Activated CD4-positive, alpha-beta T cell treated with anti-CD3 and anti-CD28 coated beads for 1 hour (primary cell): ENCODE measurements at places on chromosomes 2 and 18.

DNA sequence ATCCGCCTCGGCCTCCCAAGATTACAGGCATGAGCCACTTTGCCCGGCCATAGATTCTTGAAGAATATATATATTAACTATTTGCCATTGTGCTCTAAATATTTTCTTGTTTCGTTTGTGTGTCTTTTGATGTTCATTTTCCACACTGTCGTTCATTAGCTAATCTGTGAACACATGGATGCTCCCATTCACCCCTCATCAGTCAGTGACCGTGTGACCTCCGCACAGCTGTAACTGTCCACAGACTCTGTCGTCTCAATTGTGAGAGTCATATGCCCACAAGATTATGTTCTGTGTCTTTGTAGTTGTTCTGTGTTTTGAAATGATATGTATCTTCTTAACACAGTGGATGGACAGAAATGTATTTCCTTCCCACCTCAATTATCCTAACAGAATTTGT is 29.6 kb downstream of the RAMP1 start:
- DNase-seq, result no peak

GRCh38 chr18:58552057-58552461 is 76.8 kb downstream of the ALPK2 start:
- no peak for DNase-seq

GRCh38 chr2:40428439-40428838 is 23.5 kb downstream of the SLC8A1 start:
- DNase-seq, result no peak

DNA sequence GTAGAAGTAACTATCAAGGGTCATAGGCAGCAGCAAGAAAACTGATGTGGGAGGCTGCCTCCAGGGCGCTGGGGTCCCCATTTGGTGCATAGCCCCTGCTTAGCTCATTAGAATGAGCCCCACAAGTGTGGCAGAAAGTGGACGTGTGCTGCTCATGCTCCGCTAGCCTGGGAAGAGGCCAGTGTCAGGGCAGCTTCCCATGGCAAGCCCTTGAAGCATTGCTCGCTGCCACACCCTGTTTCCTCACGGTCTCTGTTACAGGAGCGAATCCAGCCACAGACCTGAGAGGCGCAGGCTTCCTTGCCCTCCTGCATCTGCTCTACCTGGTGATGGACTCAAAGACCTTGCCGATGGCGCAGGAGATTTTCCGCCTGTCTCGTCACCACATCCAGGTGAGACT is 22.5 kb downstream of the ELMOD3 start:
- no peak for DNase-seq

- DNase-seq, result no peak
Measured at GRCh38 chr2:24237313-24237712, 62.5 kb downstream of the FAM228A start.

DNA sequence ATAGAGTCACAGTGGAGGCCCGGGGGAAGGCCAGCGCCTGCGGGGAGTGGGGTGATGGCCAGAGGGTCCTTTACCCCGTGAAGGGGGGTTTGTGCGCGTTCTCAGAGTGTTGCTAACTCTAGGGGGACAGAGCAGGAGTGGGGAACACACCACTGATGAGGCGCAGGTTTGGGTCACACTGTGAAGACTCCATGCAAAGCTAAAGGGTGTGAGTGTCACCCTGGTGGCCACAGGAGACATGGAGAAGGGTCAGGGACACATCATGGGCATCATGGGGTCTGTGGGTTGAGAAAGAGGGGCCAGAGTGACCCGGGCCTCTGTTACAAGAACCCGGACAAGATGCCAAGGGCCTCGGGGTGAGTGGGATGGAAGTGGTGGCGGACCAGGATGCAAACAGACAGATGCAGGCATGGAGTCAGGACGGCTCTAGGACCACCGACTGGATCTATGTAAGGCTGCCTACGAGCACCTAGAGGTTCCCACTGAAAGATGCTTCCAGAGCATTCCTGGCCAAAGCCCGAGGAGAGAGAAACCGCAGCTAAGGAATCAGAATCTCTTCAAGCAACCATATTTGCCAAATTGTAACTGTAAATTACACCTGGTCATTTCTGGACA is 84.3 kb downstream of the PXDN start:
- no peak for DNase-seq

DNA sequence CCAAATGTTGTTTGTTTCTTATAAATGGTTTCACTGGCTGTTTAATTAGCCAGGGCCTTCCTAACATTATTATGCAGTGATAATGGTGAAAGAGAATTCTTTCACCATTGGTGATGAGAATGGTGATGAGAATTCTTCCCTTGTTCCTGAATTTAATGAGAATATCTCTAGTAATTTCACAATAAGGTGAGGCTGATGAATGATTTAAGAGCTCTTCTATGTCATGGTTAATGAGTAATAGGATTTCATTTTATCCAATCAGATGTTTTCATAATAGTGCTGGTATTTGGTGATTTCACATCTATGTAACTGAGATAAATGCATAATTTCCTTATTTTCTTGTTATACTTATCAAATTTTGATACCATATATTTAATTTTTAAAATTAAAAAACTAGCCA is 535.7 kb upstream of the ZEB2 start:
- DNase-seq, result no peak

- no peak for DNase-seq
Measured at GRCh38 chr18:70431203-70431624, 142.4 kb downstream of the SOCS6 start.

GRCh38 chr2:43328133-43328532 is 101.7 kb upstream of the ZFP36L2 start:
- DNase-seq, result no peak

- DNase-seq, result no peak
Measured at GRCh38 chr2:84713441-84713840, 167.4 kb downstream of the TRABD2A start.

DNA sequence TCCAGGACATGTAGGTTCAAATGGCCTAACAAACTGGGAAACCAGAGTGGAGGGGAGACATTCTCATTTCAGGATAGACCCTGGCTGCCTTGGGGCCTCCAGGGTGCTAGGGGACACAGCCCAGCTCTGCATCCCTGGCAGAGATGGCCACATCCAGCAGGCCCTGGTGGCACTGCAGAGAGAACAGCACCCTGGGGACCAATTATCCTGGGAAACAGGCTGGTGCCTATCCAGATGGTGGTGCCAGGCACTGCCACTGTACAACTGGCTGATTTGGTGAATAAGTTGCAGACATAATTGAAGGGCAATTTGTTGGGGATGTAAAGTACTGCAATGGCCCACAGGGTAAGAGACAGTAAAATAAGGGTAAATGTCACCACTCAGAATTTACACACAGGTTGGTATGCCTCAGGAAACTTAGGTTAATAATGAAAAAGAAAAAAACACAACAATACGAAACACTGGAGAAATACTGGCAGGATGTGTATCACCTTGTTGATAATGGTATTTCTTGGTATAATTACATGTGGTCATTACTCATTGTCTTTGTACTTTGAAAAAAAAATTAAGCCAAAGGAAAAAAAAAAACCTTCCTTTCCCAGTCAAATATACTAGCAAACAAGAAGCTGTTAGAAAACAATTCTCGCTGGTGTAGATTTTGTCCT is 12.8 kb upstream of the SFTPB start:
- no peak for DNase-seq

DNA sequence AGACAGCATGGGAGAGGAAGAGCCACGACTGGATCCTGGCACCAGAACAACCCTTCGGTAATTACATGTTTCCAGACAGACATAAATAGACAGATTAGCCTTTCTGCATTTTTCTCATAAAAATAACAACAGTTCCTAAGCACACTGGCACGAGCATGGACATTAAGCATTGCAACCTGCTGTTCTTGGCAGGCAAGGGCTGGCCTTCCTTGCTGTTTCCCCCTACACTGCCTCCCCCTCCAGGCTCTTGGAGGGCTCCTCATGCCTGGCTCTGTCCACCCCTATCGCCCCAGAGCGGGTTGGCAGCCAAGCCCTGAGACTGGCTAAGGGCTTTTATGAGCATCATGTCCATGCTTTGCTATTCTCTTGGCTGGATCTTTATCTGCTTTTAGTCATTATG is 89.6 kb downstream of the TTC32 start:
- no peak for DNase-seq

GRCh38 chr2:160375802-160376469 is 117.7 kb downstream of the RBMS1 start:
- no peak for DNase-seq

GRCh38 chr18:46475390-46475752 is 181.6 kb downstream of the LOXHD1 start:
- DNase-seq, result no peak

DNA sequence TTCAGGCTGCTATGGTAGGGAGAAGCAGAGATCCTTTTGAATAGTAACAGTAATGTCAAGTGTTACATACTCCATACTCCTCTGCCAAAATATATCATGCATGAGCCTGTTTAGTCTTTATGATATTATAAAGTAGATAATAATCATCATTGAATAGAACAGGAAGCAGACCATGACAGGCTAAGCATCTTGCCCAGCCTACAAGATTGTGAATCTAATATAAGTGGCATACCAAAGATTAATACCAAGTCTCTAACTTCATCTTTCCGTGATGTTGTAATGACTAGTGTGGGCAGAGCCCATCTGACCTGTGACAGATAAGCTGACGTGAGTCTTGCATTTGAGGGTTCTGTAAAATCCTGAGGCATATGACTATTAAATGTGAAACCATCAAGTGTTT is 13.1 kb downstream of the NDUFB3 start:
- no peak for DNase-seq

GRCh38 chr2:98738304-98738703 is 7.4 kb upstream of the MGAT4A start:
- no peak for DNase-seq

DNA sequence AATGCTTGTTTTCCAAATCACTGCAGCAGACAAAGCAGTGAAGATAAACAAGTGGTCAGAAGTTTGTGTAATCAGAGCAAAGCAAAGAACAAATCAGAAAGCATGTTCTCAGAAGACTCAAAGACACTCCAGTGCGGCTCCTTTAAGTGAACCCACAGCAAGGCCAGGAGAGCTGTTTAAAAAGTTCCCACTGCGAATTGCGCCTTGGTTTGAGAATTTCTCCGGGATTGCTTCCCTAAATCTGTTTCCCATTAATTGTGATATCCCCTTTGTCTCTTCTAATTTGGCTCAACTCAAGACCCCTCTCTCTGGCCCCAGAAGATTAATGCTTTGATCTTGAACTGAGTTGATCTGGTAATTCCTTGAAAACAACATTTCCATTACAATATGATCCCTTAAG is 122.4 kb upstream of the BCL2L11 start:
- DNase-seq, result no peak

- DNase-seq, result no peak
Measured at GRCh38 chr2:240777456-240778212, 42.4 kb downstream of the KIF1A start.

DNA sequence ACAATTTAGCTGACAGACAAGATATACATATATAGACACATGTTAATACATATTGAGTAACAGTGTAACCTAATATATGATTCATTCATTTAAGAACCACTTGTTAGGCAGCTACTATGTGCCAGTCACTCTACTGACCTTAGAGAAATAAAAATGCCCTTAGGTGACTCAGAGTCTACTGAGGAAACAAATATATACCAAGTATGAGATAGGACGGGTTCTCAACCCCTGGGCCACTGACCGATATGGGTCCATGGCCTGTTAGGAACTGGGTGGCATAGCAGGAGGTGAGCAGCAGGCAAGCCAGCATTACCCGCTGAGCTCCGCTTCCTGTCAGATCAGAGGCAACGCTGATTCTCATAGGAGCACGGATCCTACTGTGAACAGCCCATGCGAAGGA is 14.8 kb downstream of the STRN start:
- no peak for DNase-seq

- DNase-seq, result no peak
Measured at GRCh38 chr18:49227441-49228165, 232.8 kb downstream of the DYM start.

DNA sequence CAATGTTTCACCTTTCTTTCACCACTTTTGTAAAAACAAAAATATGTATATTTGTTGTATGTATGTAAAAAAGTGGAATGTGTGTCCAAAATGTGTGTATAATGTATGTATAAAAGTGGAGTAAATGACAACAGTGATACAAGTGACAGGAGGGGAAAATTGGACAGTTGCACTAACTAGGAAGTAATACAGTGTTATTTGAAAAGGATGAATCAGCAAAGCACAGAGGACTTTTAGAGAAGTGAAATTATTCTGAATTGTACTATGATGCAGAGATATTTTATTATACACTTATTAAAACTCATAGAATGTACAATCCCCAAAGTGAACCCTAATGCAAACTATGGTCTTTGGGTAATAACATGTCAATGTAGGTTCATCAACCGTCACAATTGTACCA is 331.3 kb upstream of the CNTNAP5 start:
- DNase-seq, result no peak

GRCh38 chr2:74675090-74675489 is 21.0 kb downstream of the SEMA4F start:
- no peak for DNase-seq

- no peak for DNase-seq
Measured at GRCh38 chr2:31329081-31329625, 85.4 kb downstream of the XDH start.

DNA sequence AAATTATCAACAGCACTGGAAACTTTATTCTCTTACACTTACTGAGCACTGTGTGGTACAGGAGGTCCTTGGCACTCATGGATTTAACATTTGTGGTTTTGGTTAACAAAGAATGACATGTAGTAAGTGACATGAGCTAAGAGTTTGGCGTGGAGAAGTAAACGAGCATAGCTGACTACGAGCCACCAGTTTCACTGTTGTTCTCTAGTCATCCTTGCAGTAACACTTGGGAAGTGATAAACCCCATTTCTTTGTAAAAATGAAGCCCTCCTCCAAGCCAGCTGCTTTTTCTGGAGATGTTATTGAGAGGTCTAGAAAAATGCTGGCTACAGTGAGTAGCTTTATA is 32.7 kb downstream of the QPCT start:
- no peak for DNase-seq

DNA sequence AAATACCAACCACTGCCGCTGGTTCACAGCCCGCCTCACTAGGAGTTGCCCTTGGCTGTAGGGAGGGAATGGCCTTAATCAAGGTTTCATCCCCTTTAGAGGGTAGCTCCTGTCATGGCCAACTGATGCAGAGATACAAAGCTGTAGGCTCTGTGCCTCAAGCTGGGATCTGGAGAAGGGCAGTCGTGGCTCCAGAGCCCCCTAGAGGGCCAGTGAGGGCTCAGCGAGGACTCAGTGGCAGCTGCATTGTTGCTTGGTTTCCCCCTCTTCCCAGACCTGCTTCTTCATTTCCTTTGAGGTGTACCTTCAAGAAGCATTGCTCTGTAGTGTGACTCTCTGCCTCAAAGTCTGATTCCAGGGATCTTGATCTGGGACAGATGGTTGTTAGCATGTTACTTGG is 302.1 kb downstream of the LPIN1 start:
- DNase-seq, result no peak

GRCh38 chr2:225556461-225556860 is 157.0 kb downstream of the NYAP2 start:
- DNase-seq, result no peak
